Smooth muscle cell of the coronary artery (primary cell): ENCODE measurements at places on chromosomes 3 and 15. TPM values are rescaled to one million over a fixed set of nuclear protein-coding genes. Genes with fewer than 3 reads are reported as not detected.

The TMEM158 gene
- 3.5 and 8.7 TPM in 2 replicates for total RNA-seq

The GPR62 gene
- total RNA-seq: under 0.01 TPM in 1 of 2 replicates, not detected in the other

The STIMATE gene
- total RNA-seq: 7.5 and 10.9 TPM in 2 replicates

The EPHA3 gene
- total RNA-seq: under 0.01 and 2.2 TPM in 2 replicates

The LDHAL6B gene
- not detected in 2 replicates for total RNA-seq

The CLDN11 gene
- 130 and 280 TPM in 2 replicates for total RNA-seq

The CGNL1 gene
- total RNA-seq: 0.59 and 2.9 TPM in 2 replicates

The MYLK gene
- total RNA-seq: 85.2 and 276 TPM in 2 replicates

The GOLGA8N gene
- total RNA-seq: 4.2 and 6.6 TPM in 2 replicates

The ARPP21 gene
- total RNA-seq: 1.4 TPM in 1 of 2 replicates, not detected in the other

The PYGO1 gene
- total RNA-seq: 4.7 and 5.0 TPM in 2 replicates

The SOX14 gene
- not detected in 2 replicates for total RNA-seq

The SAMMSON gene
- not detected in 2 replicates for total RNA-seq

The KIF15 gene
- 0.70 and 3.5 TPM in 2 replicates for total RNA-seq

The SENP5 gene
- 35.6 and 50.8 TPM in 2 replicates for total RNA-seq

The SNURF gene
- 141 and 386 TPM in 2 replicates for total RNA-seq

The CCDC50 gene
- total RNA-seq: 38.6 and 72.0 TPM in 2 replicates

The CCDC39 gene
- not detected in 2 replicates for total RNA-seq

The CFAP161 gene
- total RNA-seq: 0.15 TPM in 1 of 2 replicates, not detected in the other

The LNP1 gene
- total RNA-seq: 3.5 and 3.8 TPM in 2 replicates

The SAMD7 gene
- total RNA-seq: not detected in 2 replicates

The DLL4 gene
- total RNA-seq: under 0.01 and 1.6 TPM in 2 replicates

The CORO2B gene
- total RNA-seq: 1.9 and 11.2 TPM in 2 replicates

The EFHB gene
- total RNA-seq: 0.23 and 1.9 TPM in 2 replicates

The CNOT10 gene
- total RNA-seq: 18.1 and 24.6 TPM in 2 replicates
